Glomerular endothelial cell (primary cell): ENCODE measurements at places on chromosomes 3 and 15. TPM values are rescaled to one million over a fixed set of nuclear protein-coding genes. Genes with fewer than 3 reads are reported as not detected.

Gene TIMP4
- 0.10 TPM in 1 of 2 replicates, not detected in the other for total RNA-seq

Gene ANKRD28
- 44.0 and 45.9 TPM in 2 replicates for total RNA-seq

Gene ZNF385D
- total RNA-seq = 2.2 and 3.7 TPM in 2 replicates

Gene PHC3
- total RNA-seq = 28.7 and 29.7 TPM in 2 replicates

Gene MYO1E
- 108 and 137 TPM in 2 replicates for total RNA-seq

Gene GXYLT2
- 2.7 and 4.8 TPM in 2 replicates for total RNA-seq

Gene ITGA11
- 50.8 and 54.2 TPM in 2 replicates for total RNA-seq

Gene SRGAP3
- total RNA-seq = 0.05 and 0.76 TPM in 2 replicates

Gene CXCR6
- total RNA-seq = not detected in 2 replicates

Gene ALDH1L1
- total RNA-seq = not detected in 2 replicates

Gene ZBTB47
- 19.1 and 24.3 TPM in 2 replicates for total RNA-seq

Gene PLCH1
- total RNA-seq = 1.2 TPM in 1 of 2 replicates, not detected in the other

Gene PRSS50
- not detected in 2 replicates for total RNA-seq

Gene GTF2E1
- 20.6 and 36.6 TPM in 2 replicates for total RNA-seq

Gene GCNT3
- 5.5 TPM in 1 of 2 replicates, not detected in the other for total RNA-seq

Gene TRIM71
- 0.05 TPM in 1 of 2 replicates, not detected in the other for total RNA-seq

Gene RYR3
- total RNA-seq = 0.44 TPM in 1 of 2 replicates, not detected in the other

Gene TRH
- not detected in 2 replicates for total RNA-seq

Gene SLC38A3
- not detected in 2 replicates for total RNA-seq

Gene IMPDH2
- total RNA-seq = 123 and 185 TPM in 2 replicates

Gene PIAS1
- total RNA-seq = 10.6 and 24.5 TPM in 2 replicates

Gene AHSG
- total RNA-seq = not detected in 2 replicates

Gene CHST13
- not detected in 2 replicates for total RNA-seq

Gene PCSK6
- total RNA-seq = 19.2 and 24.4 TPM in 2 replicates

Gene ABI3BP
- 0.39 and 7.3 TPM in 2 replicates for total RNA-seq

Gene SMCO1
- not detected in 2 replicates for total RNA-seq

Gene PRKCI
- total RNA-seq = 21.0 and 23.2 TPM in 2 replicates

Gene GP9
- not detected in 2 replicates for total RNA-seq

Gene TGM5
- not detected in 2 replicates for total RNA-seq

Gene ACOX2
- total RNA-seq = 0.10 and 4.7 TPM in 2 replicates

Gene B4GALT4
- total RNA-seq = 9.2 and 9.7 TPM in 2 replicates

Gene CNTN4
- total RNA-seq = 0.12 and 0.19 TPM in 2 replicates

Gene AGTR1
- total RNA-seq = 0.12 TPM in 1 of 2 replicates, not detected in the other

Gene TARS3
- 8.5 and 10.1 TPM in 2 replicates for total RNA-seq

Gene IL5RA
- total RNA-seq = not detected in 2 replicates

Gene DNAJA4
- 10.2 and 12.2 TPM in 2 replicates for total RNA-seq

Gene CISH
- total RNA-seq = 1.9 and 2.5 TPM in 2 replicates

Gene POTEB2
- total RNA-seq = not detected in 2 replicates

Gene CHRM5
- total RNA-seq = not detected in 2 replicates

Gene MRPS25
- total RNA-seq = 18.1 and 55.6 TPM in 2 replicates
